ENCODE measurements at places on chromosomes 2 and 18.

- no peak for DNase-seq
Observed at GRCh38 chr2:120734930-120735651, 577 bp upstream of the GLI2 start.

DNA sequence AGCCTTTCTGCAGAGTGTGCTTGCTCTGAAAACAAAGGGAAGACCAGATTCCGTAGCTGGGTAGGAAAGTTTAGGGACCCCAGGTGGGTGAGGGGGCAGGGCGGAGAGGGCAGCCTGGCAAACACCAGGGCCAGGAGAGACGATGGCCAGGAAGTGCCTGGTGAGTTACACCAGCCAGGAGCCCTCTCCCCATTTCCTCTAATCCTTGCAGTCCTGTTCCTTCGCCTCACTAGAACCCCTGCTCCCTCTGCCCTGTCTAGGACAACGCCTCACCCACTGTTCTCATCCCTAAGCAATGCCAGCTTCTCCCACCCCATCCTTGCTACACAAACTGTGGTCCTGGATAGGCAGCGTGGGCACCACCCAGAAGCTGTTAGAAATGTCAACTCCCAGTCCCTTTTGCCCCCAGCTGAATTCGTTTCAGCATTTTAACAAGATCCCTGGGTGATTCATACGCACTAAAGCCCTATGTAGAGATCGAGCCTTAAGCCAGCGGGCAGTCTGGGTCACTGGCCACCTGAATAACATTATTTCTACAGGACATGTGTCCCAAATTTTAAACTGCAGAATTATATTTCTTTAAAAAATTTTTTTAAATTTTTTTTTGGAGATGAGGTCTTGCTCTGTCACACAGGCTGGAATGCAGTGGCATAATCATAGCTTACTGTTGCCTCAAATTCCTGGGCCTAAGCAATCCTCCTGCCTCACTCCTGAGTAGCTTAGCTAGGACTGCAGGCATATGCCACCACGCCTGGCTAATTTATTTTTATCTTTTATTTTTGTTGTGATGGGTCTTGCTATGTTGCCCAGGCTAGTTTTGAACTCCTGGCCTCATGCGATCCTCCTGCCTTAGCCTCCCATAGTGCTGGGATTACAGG is 10.9 kb downstream of the WIPF1 start:
- DNase-seq, result no peak

DNA sequence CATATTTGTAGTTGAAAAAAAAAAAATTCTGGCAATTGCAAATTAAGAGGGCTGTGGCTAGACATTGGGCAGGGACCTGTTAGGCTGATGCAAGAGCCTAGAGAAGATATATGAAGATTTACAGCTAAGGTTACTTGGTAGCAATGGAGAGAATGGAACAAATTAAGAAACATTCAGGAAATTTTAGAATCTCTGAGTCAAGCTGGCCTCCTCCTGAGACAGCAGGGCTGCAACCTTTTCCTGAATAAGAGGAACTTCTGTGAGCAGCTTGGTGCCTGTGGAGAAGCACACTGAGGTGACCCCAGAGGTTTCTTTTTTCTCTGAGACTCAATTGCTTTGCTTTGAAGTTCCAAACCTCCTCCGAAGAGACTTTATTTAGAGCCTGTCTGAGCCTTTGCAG is 118.6 kb upstream of the LRATD1 start:
- no peak for DNase-seq

- DNase-seq, result no peak
Observed at GRCh38 chr18:5058768-5059695, 138.0 kb downstream of the AKAIN1 start.

GRCh38 chr2:74682501-74682900 is 28.5 kb downstream of the SEMA4F start:
- DNase-seq, result no peak

GRCh38 chr18:53790786-53791185 is 433.7 kb downstream of the MBD2 start:
- no peak for DNase-seq

DNA sequence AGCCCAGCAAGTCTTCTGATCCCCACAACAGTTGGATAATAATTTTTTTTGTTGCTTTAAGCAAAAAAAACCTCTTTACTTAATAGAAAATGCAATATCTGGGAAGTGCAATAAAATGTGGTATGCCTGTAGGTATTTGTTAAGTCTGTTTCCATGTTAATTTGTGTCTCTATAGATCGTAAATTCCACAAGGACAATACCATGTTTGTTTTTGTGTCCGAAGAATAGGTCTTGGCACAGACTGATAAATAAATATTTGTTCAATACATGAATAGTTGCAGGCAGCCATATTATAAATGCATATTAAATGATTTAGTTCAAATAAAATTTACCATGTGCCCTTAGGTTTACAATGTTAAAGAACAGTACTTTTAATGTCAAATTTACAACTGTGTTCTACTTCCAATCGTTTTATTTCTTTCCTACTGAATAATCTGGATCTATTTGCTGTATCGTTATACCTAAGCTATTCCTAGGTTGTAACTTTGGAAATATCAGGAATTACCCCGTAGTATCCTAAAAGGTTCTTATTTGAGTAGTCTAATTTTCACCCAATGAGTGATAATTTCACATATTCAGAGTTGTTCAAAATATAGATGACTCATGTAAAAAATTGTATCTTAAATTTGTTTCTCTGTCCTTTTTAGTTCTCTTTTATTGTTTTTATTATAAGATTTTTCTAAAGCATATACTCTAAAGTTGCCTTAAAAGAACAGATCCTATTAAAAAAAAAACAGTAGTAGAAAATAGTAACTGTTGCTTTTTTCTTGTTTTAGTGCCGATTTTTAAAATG is 151.8 kb downstream of the EHBP1 start:
- DNase-seq, result no peak

- DNase-seq, result no peak
Observed at GRCh38 chr2:128686497-128686859, 367.8 kb upstream of the HS6ST1 start.

DNA sequence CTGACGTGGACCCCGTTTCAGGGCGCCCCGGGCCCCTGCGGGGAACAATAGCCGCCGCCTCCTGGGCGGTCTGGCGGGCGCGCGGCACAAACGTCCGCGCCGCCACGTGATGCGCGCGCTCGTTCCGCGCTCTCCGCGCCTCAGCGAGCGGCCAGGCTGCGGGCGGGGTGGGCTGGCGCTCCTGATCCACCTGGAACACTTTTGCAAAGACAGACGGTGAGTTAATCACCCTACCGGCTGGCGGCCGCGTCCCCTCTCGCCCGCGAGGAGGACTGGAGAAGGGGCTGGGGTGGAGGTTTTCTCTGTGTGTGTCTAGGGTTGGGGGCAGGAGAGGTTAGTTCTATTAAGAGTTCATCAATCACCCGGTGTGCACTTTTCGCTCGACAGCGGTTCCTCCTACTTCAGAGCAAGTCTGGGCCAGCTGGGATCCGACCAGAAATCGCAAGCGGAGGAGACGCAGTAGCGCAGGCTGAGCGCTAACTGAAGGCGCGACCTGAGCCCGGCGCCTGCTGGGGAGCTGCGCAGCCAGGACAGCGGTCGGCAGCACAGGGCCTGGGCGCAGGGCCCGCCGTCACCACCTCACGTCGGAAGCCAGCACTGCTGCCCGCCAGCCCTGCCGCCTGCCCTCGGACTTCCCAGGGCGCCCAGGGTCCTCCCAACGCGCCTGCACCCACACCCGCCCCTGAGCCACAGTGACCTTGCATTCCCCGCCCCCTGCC is 10.3 kb upstream of the HOXD1 start:
- DNase-seq, result no peak

- DNase-seq, result no peak
Observed at GRCh38 chr18:48163738-48164115, 233.3 kb upstream of the SMAD2 start.

DNA sequence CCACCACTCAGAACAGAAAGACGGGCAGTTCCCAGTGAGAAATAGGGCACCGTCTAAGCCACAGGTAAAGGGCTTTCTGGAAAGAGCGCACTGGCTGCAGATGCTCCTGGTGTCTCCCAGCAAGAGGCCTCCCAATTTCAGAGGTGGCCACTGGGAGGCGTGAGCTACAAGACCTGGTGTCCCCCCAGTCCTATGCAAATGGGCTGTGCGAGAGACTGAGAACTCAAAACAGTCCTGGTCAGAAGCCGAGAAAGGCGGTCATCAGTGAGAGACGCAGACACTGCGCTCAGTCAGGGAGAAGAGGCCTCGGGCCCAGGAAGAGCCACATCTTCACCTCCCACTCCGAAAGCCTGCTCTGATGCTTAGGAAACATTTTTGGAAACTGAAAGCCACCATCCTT is 179.5 kb downstream of the EIPR1 start:
- no peak for DNase-seq

- no peak for DNase-seq
Observed at GRCh38 chr2:147232225-147232669, 612.6 kb upstream of the ACVR2A start.

GRCh38 chr2:144390424-144391020 is 129.4 kb downstream of the ZEB2 start:
- no peak for DNase-seq

DNA sequence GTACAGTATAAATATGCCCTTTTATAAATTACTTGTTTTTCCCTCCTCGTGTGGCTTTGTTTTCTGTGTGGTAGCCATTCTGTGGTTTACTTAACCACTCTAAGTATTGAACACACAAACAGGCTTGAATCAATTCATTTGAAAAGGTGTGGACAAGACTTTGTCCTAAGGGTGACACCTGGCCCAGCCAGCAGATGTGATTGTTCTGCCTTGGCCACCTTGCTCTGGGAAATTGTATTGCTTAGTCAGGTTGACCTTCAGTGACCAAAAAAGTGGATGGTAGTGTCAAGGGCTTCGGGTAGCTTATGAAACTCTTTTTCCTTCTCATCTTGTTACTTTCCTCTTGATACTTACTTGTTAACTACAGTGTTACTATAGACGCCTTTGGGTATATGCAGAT is 61.9 kb downstream of the DGKD start:
- DNase-seq, result no peak

GRCh38 chr18:7301094-7301493 is 70.2 kb downstream of the LRRC30 start:
- DNase-seq, result no peak

- no peak for DNase-seq
Observed at GRCh38 chr2:209577376-209578357, 153.8 kb downstream of the MAP2 start.

DNA sequence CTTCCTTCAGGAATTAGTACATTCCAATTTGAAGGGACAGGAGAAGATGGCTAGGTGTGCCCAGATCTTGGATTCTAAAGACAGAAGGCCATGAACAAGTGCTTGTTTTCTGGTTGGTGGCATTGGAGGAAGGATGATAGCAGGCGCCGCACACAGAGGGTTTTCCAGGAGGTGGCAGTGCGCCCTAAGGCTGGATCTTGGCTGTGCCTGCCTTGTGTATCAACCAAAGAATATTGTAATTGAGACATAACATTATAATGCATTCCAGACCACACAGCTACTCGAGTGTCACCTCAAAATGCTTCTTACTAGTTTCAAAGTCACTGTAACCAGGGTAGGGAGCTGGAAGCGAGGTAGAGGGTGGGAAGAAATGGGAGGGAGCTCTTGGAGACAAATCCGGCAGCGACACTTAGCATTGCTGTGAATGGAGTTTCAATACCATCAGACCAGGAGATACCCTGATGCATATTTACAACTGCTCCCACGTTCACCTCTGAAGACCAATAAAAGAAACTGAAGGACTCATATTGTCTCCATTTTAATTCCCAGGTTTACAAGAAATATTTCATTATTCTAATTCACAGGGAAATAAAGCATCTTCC is 42.5 kb downstream of the CPO start:
- no peak for DNase-seq

DNA sequence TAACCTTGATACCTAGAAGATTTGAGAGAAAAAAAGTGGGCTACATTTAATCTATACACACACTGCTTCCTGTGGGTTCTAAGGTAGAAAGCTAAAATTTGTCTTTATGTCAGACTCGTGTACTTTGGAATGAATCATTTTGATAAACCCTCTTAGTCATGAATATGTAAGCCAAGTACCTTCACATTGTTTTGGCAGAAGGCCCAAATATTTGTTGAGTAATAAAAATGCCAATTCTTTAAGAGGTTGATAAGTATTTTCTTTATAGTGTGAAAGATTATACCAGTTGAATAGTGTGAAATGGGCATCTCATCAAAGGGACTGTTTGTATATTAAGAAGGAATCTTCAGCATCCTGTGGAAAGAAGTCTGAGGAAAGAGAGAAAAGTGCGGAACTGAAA is 1464.7 kb upstream of the ZEB2 start:
- DNase-seq, result no peak

- DNase-seq, result no peak
Observed at GRCh38 chr2:119731983-119732382, 27.7 kb upstream of the PTPN4 start.

- DNase-seq, result no peak
Observed at GRCh38 chr18:58552057-58552461, 76.8 kb downstream of the ALPK2 start.

DNA sequence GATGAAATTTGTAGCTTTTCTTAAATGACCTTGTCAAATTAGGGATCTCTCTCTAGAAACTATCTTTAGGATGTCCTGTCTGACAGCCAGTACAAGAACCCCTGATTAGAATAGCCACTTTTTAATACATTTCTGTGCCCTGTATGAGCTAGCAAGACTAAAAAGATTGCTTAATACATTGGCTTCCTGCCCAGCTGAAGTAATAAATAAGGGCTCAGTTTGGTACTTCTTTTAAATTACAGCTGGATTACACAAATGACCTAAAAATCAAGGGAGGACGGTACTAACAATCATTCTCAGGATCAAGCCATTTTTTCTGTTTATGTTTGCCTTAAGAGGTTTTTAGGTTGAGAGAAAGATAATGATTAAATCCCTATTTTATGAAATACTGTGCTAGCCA is 11.6 kb upstream of the OLA1 start:
- no peak for DNase-seq

DNA sequence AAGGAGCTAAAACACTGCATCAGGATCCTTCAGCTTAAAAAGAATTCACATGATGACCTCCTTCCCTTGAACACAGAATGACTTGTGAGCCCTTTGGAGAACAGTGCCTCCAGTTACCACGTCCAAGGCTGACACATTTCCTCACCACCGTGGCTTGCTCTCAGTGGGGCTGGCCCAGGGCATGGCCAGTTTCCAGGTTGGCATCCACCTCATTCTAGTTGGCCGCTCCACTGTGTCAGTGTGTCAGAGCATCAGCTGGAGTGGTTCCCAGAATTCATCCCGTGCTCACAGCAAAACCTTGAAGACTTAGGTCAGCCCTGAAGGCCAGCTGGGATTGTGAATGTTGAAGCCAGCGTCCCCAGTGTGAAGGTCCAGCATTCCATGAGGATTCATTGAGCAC is 158.5 kb downstream of the INSIG2 start:
- DNase-seq, result no peak

GRCh38 chr18:42484648-42485047 is 529.6 kb downstream of the PIK3C3 start:
- DNase-seq, result no peak

- DNase-seq, result no peak
Observed at GRCh38 chr18:62938006-62938405, 222.7 kb downstream of the PHLPP1 start.

GRCh38 chr2:238876232-238876630 is 28.3 kb downstream of the TWIST2 start:
- no peak for DNase-seq

GRCh38 chr18:44786257-44786656 is 105.6 kb downstream of the SETBP1 start:
- DNase-seq, result no peak

GRCh38 chr2:154978710-154979109 is 280.2 kb downstream of the KCNJ3 start:
- no peak for DNase-seq

Measured in omental fat pad (tissue), 4 donors.